ENCODE measurements at places on chromosomes 12 and 14.

DNA sequence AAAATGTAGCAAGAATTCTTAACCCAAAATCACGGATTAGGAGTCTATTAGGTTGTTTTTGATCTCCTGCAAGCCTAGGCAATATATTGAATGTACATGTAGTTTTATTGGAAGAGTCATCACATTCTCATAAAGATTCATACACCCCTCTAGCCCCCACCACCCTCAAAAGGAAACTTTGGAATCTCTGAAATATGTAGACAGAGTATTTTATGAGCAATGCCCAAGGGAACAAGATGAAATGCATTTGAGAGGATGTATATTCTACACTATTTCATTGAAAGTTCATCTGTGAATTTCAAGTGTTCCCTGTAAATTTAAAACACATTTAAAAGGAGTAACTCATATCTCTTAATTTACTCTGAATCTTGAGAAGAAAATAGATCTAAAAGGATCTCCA lies 103.7 kb downstream of the SYT1 start:
- no peak for DNase-seq

DNA sequence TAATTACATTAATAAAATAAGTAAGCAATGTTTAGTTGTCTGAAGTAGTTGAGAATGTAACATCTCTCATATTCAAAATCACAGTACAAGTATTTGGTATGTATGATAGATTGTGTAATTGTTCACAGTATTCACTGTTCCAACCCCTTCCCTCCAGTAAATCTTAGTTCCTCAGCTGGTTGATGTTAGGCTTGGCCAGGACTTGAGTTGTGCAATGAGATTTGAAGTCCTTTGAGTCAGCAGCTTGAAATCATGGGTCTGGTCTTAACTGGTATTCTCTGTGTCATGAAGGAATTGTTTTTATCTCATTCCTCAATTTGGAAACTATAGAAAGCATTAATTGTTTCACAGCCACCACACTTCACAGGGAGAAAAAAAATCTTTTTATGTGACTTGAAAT lies 477.1 kb downstream of the FSCB start:
- DNase-seq = no peak

- peak; percentile 19 for DNase-seq
Observed at GRCh38 chr12:38141239-38141638, 175.3 kb upstream of the ALG10B start.

GRCh38 chr12:68048648-68049297 lies 59.5 kb downstream of the IFNG-AS1 start:
- no peak for DNase-seq

DNA sequence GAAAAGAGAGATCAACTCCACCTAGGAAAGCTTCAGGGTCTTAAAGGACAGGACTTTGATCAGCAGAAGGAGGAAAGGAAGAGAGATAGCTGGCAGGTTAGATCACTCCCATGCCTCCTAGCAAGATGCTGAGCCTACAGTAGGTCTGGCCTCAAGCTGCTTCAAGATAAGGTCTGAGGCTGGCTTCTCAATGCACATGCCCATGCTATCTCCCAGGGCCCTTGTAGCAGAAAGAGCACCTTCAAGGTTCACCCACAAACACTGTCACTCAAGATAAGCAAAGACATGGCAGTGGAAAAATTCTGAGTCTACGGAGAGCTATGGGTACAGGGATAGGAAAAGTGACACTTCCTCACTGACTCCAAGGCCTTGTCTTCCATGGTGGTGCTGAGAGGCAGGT lies 14.3 kb downstream of the REM2 start:
- no peak for DNase-seq

DNA sequence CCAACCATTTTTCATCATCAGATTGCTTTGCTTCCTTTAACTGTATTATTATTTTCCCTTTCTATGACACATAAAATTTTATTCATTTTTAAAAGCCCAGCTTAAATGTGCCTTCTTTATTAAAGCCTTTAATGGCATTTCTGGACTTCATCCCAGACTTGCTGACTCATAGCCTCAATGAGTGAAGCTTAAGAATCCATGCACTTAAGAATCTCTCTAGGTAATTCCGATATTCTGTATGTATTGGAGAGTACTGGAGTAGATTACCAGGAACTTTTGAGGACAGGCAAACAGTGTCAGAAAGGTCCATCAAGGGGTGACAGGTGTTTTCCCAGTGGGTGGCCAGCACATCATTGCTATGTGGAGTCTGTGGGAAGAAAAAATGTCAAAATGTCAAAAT lies 107.9 kb downstream of the PTPRQ start:
- peak; percentile 67 for DNase-seq

DNA sequence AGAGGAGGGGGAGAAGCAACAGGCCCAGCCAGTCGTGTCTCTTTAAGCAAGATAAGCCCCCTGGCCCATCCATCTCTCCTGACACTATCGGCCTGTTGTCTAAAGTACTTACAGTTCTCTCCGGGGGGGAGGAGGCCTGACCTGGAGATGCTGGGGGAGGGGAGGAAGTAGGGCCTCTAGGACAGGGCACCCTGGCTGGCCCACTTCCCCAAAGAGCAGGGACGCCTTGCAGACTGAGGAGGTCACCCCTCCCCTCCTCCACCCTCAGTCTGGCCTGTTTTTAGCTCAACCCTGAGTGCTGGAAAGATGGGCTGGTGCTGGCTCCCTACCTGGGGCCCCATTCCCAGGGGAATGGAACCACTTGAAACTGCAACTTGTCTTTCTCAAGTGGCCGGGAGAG lies 70.3 kb downstream of the TBX5 start:
- no peak for DNase-seq

DNA sequence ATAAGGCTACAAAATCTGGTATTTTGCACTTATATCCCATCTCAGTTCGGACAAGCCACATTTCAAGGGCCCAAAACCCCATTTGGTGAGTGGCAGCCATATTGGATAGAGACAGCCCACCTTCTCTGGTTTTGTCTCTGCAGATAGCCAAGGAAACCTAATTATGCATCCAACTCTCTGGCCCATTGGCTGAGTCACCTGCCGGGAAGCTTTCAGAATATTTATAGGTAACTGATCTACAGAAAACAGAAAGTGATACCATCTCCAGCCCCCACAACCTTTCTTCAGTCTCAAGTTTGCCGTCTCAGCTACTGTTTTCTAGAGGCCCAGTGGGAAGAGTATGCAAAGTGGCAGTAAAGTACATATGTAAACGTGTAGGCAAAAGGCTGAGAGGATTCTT lies 33.7 kb upstream of the PPP1CC start:
- DNase-seq = peak; percentile 11

- DNase-seq = no peak
Observed at GRCh38 chr14:49114161-49114893, 471.9 kb downstream of the RPS29 start.

GRCh38 chr14:65676361-65677014 lies 264.0 kb downstream of the FUT8 start:
- DNase-seq = no peak

GRCh38 chr12:81759190-81760051 lies at the start of gene PPFIA2:
PPFIA2 (minus strand) TSS chr12:81759350.
- peak; percentile 4 for DNase-seq

DNA sequence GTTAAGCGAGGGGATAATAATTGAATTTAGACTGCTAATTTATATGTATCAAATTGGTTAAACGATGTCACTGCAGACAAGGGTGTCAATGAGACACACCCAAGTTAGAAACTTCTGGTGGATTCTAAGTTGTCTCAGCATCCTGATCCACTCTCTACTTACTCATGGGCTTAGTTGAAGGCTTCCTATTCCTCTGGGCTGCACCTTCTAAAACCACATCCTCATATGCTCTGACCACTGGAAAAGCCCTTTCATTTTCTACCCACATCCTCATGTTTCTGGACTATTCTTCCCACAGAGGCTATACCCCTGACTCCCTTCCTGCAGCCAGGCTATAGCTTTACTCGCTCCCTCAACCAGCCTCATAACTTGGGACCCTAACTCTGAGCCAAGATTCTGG lies 493.8 kb downstream of the VRK1 start:
- DNase-seq = peak; percentile 29

DNA sequence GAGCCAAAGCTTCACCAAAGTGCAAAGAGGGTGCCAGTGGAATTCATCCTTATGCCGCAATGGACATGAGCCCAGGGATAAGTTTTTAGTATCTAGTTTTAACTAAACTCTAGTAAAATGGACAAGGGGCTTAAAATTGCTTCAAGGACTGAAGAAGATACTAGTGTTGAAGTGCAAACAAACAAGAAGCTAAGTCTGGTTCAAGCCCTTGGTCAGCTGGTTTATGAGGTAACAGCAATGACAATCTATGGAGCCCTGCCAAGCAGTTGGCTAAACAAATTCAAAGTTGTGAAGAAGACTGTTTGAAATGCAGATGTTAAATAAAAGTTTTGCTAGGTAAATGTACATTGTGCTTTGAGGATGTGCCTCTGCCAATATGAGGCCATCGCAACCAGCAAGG lies 209.4 kb downstream of the KTN1 start:
- no peak for DNase-seq

DNA sequence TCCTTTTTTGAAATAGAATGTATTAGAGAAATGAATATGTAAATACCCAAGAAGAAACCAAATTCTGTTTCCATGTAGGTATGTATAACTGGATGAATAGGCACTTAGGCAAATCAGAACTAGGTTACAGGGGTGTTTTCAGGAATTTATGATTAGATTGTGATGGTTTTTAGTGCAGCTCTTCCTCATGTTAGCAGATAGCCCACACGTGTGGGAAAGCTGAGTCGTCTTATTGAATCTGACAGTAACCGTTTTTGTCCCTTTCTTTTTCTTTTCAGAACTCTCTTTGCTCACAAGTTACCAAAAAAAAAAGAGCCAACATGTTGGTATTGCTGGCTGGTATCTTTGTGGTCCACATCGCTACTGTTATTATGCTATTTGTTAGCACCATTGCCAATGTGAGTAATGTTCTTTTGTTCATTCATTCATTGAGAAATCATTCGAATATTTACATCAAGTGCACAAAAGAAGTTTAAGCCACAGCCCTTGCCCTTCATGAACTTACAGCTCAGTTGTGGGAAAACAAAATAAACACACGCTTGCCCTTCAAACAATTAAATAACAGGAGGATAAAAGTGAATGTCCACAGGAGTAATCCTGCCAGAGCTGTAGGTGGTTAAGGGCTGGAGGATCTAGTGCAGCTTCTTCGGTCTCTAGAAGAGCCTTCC lies 14.8 kb downstream of the EMP1 start:
- no peak for DNase-seq

- no peak for DNase-seq
Observed at GRCh38 chr14:42527141-42527540, 920.5 kb downstream of the LRFN5 start.

GRCh38 chr12:116380108-116380507 lies 102.6 kb upstream of the MED13L start:
- DNase-seq = no peak

DNA sequence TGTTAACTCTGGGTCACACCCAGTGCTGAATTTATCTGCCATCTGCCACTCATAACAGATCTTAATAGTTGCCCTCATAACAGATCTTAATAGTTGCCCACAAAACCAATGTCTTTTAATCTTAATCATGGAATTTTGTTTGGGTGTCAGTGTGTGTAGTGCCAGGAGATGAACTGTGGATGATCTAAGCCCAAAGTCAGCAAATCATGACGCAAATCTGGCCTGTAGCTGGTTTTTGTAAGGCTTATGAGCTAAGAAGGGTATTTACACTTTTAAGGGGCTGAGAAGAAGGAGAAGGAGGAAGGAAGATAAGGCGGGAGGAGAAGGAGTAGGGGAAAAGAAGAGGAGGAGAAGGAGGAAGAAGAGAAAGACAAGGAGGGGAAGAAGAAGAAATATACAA lies 10.0 kb upstream of the IL26 start:
- no peak for DNase-seq

GRCh38 chr14:59428581-59429012 lies 36.6 kb downstream of the GPR135 start:
- DNase-seq = no peak

- DNase-seq = no peak
Observed at GRCh38 chr14:63933110-63933509, 80.3 kb downstream of the SYNE2 start.

- DNase-seq = no peak
Observed at GRCh38 chr12:112146123-112146522, 20.8 kb downstream of the TRAFD1 start.

DNA sequence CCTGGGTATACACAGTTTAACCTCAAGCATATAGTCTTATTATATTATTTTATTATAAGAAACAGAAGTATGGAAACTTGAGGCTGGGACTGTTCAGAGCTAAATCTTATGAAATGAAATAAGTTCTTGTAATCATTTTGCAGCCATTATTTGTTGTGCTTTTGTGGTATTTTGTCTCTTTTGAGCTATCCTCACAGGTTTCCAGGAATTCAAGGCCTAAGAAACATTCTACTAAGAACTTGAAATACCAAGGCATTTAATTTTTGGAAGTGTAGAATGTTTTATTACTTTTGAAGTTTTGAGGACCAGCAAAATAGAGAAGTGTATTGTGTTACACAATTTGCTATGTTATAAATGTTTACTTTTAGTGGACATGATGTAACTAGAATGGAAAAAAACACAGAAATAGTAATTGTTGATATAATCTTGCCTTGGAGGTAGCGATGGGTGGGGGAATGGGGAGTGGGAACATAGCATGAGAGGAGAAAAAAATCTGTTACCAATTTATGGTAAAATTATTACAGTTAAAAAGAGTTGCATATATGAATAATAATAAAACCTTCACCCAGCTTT lies 81.7 kb downstream of the CRADD start:
- no peak for DNase-seq

DNA sequence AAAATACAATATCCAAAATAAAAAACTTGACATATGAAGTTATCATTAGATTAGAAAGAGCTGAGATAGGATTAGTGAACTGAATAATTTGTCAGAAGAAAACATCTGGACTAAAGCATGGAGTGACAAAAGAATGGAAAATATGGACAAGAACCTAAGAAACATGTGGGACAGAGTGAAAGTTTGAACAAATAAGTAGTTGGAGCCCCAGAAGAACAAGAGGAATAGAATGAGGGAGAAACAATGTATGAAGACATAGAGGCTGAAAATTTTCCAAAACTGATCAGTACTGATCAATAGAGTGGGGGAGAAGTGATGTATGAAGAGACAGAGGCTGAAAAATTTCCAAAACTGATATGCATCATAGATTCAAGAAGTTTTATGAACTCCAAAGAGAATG lies 170.6 kb upstream of the CRY1 start:
- DNase-seq = no peak

- DNase-seq = peak; percentile 46
Observed at GRCh38 chr12:105485321-105485910, 154.9 kb downstream of the C12orf75 start.

- peak; percentile 24 for DNase-seq
Observed at GRCh38 chr14:60805841-60806430, 71.4 kb downstream of the MNAT1 start.
